Camera-type eye (tissue), 1 donor: ENCODE measurements at places on chromosomes 13 and 19. TPM values are rescaled to one million over a fixed set of nuclear protein-coding genes. Genes with fewer than 3 reads are reported as not detected.

The UBL5 gene
- total RNA-seq = 209 TPM

The ZNF284 gene
- total RNA-seq = 7.1 TPM

The TMEM145 gene
- total RNA-seq = 20.5 TPM

The CACNA1A gene
- total RNA-seq = 23.1 TPM

The AMER2 gene
- 336 TPM for total RNA-seq

The RFX1 gene
- 10.4 TPM for total RNA-seq

The GNG7 gene
- 12.3 TPM for total RNA-seq

The NANOS3 gene
- 1.0 TPM for total RNA-seq

The LMTK3 gene
- 6.1 TPM for total RNA-seq

The HSPB6 gene
- 14.9 TPM for total RNA-seq

The STOML3 gene
- total RNA-seq = not detected
